ENCODE measurements at places on chromosomes 11 and 22.

- DNase-seq: no peak
Observed at GRCh38 chr11:94199136-94200130, 70.8 kb downstream of the PANX1 start.

- no peak for DNase-seq
Observed at GRCh38 chr11:38952698-38953097, 2354.7 kb upstream of the RAG2 start.

GRCh38 chr22:29313126-29313575 is 2.3 kb downstream of the RASL10A start:
- DNase-seq: no peak

GRCh38 chr11:59804061-59804460 is 6.5 kb downstream of the MRPL16 start:
- no peak for DNase-seq

- DNase-seq: no peak
Observed at GRCh38 chr11:19811380-19811779, 98.7 kb downstream of the NAV2 start.

GRCh38 chr11:9852465-9852864 is 188.6 kb downstream of the SWAP70 start:
- DNase-seq: no peak

DNA sequence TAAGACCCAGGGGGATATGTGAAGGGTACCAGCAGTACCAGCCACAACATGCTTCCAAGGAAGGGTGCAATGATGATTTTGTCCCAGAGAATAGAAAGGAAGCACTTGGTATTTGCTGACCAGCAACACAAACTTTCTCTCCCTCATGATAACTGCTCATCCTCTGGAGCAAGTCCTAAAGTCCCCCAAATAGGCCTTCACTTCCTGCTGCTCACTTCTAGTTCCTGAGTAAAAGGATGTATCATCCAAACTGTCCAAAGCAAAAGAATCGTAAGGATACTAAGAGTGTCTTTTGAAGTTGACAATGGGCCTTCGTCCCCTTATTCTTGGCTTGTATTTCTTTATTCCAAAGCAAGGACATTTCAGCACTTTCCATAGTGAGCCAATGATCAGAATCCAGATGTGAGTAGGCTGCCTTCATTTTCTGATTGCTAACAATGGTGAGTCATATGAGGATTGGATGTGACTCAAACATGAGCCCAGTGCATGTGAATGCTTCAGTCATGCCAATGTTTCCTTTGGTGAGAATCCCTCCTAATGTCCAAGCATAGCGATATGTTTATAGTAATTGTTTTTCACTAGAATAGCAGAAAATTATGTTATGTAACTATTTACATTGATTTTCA is 243.4 kb upstream of the POU2AF2 start:
- no peak for DNase-seq

- no peak for DNase-seq
Observed at GRCh38 chr11:100581318-100581717, 105.8 kb upstream of the ARHGAP42 start.

GRCh38 chr22:23522623-23523251 is 57.4 kb downstream of the IGLL1 start:
- no peak for DNase-seq

DNA sequence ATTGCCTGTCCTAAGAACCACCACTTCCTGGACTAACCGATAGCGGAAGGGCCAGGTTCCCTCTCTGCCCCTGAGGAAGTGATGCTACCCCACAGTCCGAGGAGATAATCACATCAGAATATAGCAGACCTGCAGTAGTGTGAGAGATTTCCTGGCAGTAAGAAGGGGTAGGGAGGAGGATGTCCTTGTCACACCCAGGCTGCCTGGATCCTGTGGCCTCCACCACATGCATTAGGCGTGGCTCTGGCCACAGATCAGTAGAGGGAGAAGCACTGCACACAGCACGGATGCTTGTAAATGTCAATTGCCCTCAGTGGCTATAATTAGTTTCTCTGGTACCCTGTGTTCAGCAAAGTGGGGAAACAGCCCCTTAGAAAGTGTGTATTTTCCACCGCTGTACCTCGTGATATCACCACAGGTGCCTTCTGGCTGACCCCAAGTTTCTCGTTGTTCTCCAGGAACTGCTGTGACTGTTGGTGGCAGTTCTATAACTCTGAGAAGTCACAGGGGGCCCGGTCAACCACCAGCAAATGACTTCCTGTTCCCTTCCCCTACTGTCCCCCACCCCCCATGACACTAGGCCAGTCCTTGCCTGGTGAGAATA is 61.8 kb downstream of the UBASH3B start:
- DNase-seq: no peak

- no peak for DNase-seq
Observed at GRCh38 chr11:17148536-17148935, 59.2 kb downstream of the PIK3C2A start.

- DNase-seq: no peak
Observed at GRCh38 chr11:134098566-134099184, 29.8 kb downstream of the JAM3 start.

GRCh38 chr11:36077886-36078685 is 134.2 kb downstream of the LDLRAD3 start:
- DNase-seq: no peak

GRCh38 chr11:62880803-62881578 is at the start of gene SLC3A2:
TSS of gene SLC3A2 (plus strand) at chr11:62880896. CDS start at chr11:62881024, 128 bp downstream.
- DNase-seq: peak; percentile 86

DNA sequence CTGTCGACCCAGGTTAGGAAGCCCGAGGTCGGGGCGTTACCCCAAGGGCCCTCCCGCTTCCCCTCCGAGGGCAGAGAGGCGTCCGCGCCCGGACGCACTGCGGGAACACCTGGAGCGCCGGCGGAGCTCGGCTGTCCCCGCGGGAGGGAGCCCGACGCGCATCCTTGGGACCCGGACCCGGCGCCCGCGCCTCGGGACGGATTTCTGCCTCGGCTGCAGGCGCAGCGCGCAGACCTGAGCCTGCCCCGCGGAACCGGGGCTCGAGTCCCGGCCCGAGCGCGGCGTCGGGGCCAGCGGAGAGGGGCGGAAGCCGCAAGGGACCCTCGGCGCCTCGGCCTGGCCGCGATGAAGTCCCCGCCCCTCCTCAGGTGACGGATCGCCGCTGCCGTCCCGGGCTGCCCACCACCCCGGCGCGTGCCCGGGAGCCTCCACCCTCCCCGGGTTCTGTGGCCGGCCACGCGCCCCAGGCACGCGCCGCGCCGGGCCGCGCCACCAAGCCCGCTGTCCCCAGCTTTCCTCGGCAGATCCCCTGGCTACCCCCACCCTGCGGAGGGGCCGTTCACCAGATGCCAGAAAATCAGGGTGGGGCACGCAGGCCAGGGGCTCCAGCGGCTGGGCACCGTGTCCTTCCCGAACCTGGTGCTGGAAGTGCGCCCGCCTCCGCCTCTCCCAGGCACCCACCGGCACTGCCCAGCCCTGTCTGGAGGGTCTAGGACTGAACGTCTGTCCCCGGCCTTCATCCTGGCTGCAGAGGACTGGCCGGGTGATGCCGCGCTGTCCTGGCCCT is 410 bp downstream of the GLB1L3 start:
- no peak for DNase-seq

DNA sequence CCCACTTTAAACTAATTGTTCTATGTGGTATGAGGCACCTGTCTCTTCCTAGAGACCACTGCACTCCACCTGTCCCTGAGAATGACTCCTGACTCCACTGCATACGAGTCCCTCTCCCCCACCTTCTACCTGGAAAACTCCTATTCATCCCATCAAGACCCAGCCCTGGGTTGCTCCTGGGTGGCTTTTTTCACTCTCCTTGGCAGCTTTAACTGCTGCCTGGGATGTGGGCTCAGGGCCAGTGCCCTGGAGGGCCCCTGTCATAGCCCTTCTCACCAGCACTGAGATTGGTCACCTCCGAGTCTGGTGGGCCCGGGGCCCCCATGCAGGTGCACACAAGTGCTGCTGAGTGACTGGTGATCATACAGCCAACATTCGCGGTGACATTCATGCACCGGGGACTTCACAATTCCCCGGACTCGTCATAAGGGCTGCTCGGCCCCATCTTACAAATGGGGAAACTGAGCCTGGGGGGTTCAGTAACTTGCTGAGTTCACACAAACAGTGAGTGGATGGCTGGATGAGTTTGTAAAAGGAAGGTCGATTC is 25.9 kb upstream of the TOLLIP start:
- DNase-seq: no peak

- DNase-seq: no peak
Observed at GRCh38 chr11:68966894-68967780, 13.6 kb downstream of the MRGPRD start.

GRCh38 chr11:74412733-74413359 is 14.6 kb upstream of the PGM2L1 start:
- no peak for DNase-seq

DNA sequence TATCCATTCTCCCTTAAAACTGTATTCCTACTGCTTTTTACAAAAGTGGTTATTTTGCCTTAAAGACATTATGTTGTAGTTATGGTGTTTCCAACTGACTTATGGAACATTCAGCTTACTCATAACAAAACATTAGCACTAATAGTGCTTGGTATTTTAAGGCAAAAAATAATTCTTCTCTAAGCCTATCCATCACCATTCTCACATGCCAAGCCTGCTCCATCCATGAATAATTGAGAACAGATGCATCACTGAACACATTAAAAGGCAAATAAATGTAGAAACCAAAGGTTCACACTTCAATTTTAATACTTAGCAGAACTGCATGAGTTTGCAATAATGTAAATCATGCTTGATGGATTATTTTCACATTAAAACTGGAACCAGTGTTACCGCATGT is 42.3 kb upstream of the DDI1 start:
- no peak for DNase-seq

DNA sequence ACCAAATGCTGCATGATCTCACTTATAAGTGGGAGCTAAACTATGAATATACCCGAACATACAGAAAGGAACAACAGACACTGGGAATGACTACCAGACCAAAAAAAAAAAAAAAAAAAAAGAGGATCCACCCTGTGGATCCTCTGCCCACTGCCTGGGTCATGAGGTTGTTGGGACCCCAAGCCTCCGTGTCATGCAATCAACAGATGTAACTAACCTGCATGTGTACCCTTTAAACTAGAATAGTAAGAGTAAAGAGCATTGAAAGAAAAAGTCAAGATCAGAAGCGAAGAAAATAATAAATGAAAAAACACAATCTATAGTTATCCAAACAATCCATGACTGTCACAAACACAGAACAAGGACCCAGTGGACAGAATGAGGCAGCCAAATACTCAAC is 109.5 kb upstream of the TOP3B start:
- DNase-seq: no peak

GRCh38 chr11:19672586-19673206 is 39.9 kb upstream of the NAV2 start:
- DNase-seq: no peak

- no peak for DNase-seq
Observed at GRCh38 chr11:94654201-94654600, 87.0 kb downstream of the PIWIL4 start.

DNA sequence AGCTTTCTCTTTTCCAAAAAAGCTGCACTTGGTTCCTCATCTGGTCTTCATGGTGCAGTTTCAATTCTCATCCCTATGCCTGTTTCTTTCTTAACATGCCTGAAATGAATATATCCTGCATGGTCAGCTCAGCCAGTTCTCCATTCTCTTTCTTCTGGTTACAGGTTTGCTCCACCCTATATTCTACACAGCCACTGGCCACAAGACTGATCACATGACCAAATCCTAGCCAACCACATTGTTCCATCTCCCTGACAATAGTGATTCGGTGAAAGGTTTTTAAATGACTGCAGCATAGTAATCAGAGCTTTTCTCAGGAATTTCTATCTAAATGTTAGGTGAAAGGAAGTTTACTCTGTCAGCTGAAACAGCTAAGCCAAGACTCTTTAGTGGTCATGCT is 891.4 kb downstream of the METTL15 start:
- no peak for DNase-seq

Data from neuronal stem cell (in vitro differentiated cells).